ENCODE measurements at places on chromosomes 6 and 20. TPM values are rescaled to one million over a fixed set of nuclear protein-coding genes. Genes with fewer than 3 reads are reported as not detected.
A peak's percentile ranks its signal among the peaks of the same experiment; 100 is the strongest.

SIRPB1 gene
- 1.1 TPM for total RNA-seq

COL10A1 gene
- total RNA-seq, result not detected

HCK gene
- 28.0 TPM for total RNA-seq

CD109 gene
- total RNA-seq, result 26.0 TPM

SYCP2L gene
- 1.1 TPM for total RNA-seq

TSPO2 gene
- not detected for total RNA-seq

GRCh38 chr6:125919618-125920017 lies 37.0 kb upstream of the HINT3 start:
- no peak for DNase-seq

DNA sequence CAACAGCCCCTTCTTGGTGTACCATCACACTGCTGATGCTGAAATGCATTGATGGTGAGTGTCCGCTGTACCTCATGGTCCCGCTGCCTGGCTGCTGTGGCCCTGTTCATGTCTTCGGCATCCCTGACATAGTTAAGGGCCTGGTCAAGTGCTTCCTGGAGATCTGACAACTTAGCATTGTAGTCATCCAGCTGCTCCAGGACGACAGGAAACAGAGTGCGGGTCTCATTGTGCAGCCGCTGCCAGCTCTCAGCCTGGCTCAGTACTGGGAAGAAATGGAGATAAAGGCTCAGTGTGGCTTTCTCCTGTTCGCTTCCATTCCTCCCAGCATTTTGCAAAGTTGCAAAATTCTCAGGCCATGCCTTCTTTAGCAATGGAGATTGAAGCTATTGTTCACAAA lies 81.8 kb downstream of the LAMA4 start:
- DNase-seq, result no peak

- no peak for DNase-seq
Observed at GRCh38 chr6:130282234-130282995, 59.7 kb upstream of the SAMD3 start.

DNA sequence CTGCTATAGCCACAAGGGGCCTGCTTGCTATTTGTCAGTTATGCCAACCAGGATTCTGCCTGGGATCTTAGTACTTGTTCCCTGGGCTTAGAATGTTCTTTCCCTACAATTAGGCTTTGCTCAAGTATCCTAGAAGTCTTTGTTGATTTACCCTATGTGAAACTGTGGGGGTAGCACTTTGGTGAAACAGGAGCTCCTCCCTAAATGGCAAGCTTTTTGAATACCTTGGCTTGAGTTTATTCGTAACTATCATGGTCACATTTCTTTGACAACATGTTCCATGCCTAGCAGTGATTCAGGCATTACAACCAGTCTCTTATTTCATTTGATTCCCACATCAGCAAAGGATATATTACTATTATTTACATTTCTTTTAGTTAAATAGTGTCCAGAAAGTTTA lies 21.2 kb downstream of the AFDN start:
- no peak for DNase-seq

GRCh38 chr20:48845721-48846306 lies 18.0 kb upstream of the PREX1 start:
- no peak for DNase-seq

DNA sequence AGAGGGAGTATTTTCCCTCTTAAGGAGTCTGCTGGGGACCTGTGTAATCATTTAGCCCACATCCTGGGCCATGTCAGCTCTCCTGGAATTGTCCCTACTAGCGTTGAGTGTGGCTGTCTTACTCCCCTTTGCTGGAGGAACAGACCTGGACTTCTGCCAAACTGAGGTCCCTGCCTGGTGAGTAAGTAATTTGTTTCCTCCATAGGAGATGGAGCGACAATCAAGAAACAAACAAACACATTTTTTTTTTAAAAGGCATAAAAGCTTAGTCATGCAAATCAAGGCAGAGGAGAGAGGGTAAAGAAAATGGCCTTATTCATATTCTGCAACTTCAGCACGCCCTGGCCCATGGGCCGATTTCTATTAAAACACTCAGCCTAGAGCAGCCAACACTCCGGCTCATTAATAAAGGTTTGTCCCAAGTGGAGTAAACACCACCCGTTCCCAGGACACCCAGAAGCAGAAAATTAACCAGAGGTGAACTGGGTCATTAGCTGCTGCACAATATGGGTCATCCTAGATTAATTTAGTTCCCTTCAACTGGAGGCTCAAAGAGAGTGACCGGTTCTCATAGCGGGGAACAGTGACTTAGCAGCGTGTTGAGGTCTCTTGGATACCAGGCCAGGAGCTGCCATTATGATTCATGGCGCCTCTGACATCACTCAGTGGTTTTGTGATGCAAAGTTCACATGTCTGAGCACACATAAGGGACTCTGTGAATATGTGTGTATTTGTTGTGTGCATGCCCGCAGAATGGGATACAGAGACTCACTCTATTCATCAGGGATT lies 165.0 kb upstream of the SULF2 start:
- no peak for DNase-seq

- no peak for DNase-seq
Observed at GRCh38 chr6:157244780-157245179, 78.5 kb downstream of the TMEM242 start.

GRCh38 chr6:53959717-53960116 lies 151.5 kb upstream of the MLIP start:
- DNase-seq, result no peak

DNA sequence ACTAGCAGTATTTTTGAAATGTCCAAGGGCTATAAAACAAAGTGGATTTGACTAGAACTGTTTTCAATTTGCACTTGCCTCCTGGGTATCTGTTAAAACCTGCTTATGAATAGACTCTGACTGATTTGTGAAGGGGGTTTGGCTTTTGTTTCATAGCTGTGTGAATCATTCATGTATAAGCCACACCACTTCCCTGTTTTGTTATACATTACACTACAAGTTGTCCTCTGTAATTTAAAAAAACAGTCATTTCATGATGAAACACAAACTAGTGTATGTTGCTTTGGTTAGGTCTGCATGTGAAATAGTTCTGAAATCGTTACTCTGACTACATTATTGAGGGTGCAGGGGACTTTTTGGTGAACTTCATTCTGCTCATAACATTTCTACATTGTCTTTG lies 121.7 kb downstream of the NKAIN2 start:
- DNase-seq, result no peak

DNA sequence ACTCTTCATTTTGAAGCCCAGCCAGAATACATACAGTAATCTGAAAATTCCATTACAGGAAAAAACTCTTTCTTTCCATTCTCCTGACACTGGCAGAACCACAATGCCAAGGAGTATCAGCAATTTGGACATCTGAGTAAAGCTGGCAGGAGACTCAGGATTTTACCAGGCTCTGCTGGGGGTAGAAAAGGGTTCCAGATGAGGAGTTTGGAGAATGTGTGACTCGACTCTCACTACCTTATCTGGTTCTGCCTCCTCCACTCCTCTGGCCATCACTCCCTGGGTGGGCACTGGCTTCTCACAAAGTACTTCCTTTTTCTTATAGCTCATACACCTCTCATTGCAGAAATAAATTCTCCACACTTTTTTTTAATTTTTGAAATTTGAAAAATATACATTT lies 10.6 kb upstream of the WFDC8 start:
- no peak for DNase-seq

DNA sequence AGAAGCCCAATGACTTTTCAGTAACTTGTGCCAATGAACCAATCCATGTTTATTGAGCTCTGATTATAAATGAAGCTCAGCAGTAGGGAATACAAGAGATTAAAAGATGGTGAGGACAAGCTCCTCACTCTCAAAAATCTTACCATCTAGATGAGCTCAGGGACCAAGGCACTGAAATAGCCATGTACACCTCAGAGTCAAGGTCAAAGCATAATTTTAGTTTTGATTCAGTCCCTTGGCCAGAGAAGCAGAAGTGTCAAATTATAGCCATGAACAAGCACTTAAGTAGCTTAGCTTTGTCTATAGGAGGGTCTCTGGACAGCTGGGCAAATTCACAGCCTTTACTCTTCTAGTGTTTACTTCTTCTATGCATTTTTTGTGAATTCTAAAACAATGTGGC lies 131.0 kb upstream of the DTNBP1 start:
- DNase-seq, result no peak

DNA sequence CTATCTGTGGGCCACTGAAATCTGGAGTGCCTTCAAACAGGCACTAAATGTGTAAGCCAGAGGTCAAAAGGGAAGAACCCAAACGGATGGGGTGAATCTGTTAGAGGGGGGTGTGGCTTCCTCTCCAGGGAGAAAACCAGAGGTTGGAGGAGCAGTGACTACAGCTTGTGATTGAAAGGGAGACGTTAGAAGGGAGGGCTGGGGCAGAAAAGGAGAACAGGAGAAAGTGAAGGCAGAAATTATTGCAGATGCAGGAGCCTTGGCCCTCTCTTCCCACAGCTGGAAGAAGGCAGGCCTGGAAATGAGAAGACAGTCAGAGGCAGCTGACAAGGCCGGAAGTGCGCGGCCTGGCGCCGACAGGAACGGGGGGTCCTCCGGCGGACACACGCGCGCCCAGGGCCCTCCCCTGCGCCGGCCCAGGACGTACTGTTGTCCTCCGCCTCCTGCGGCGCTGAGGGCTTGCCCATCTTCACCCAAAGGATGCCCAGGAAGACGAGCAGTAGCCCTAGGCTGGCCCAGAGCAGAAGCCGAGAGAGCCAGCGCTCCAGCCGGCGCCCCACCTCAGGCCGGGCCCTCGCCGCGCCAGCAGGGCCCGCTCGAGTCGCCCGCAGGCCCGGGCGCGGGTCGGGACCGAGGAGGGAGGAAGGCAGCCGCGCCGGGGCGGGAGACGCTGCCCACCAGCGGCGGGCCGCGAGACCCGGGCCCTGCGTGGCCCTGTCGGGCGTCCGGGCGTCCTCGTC lies 806 bp downstream of the LEMD2 start:
- DNase-seq, result peak; percentile 95

DNA sequence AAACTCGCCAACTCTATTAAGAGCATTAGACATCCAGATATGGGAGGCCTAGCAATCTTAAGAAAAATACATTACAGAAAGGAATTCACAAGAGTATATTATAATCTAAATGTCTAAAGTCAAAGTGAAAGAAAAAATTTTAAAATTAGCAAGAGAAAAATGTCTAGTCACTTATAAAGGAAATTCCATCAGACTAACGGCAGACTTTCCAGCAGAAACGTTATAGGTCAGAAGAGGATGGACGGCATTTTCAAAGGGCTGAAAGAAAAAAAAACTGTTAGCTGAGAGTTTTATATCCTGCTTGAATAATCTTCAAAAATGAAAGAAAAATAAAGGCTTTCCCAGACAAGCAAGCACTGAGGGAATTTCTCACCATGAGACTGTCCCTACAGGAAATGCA lies 269.0 kb downstream of the HDGFL1 start:
- DNase-seq, result no peak

DNA sequence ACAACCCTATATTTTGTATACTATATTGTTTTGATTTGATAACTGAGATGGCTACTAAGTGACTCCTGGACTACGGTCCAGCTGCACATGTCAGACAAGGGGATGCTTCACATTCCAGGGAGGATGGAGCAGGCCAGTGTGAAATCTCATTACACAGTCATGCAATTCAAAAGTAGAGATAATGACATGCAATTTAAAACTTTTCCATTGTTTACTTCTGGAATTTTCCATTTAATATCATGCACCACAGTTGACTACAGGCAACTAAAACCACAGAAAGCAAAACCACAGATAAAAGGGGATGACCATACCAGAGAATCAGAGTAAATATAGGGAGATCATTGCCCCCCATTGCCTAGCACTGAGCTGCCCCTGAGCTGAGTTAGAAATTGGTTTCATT lies 366.4 kb downstream of the BTBD9 start:
- DNase-seq, result no peak
